ENCODE measurements at places on chromosomes 5 and 9.

GRCh38 chr5:113115956-113116355 lies 139.4 kb downstream of the DCP2 start:
- no peak for DNase-seq

- DNase-seq, result no peak
Observed at GRCh38 chr9:127598839-127599549, 13.1 kb upstream of the STXBP1 start.

GRCh38 chr9:135148386-135148785 lies 60.9 kb downstream of the OLFM1 start:
- DNase-seq, result no peak

DNA sequence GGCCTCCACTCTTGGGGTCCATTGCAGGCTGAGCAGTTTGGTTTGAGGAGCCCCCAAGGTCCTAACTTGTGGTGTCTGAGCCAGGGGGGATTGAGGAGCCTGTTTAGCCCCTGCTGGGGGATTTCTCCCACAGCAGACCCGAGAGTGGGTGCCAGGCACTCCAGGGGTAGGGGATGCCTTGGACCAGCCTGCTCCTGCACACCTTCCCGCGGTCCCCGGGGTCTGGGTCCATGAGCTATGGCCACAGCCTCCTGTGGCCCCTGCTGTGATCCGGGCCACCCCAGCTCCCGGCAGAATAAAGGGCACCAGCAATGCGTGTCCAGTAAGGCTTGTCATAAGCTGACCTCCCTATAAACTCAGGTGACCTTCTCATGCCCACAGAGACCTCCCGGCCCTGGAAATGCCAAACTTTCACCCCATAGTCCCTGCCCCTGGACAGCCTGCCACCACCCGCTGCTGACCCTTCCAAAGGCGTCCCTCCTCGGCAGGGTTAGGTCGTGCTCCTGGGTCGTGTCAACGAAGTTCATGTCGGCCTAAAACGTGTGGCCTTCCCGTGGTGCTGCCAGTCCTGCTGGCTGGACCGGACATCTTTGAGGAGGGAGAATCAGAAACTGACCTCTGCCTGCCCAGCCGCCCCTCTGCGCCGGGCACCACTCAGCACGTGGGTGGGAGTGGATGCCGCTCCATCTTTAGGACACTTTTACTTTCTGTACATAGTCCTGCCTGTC lies 137.6 kb downstream of the MRPL36 start:
- no peak for DNase-seq

DNA sequence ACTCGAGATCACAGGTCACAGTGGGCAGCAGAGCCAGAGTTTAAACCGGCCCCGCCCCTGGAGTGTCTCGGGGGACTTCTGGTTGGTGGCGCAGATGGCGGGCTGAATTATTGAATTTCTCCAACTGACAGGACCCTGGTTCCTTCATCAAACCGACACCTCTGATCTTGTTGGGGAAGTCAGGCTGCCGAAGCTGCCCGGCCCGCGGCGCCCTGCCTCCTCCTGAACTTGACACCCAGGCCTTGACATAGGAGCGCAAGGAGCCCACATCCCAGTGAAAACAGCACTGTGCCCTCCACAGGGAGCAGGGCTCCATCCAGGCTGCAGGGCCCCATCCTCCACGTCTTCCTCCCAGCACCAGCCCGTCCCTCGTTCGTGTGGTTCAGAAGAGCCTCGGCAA lies 105.2 kb downstream of the OLFM1 start:
- DNase-seq, result no peak

DNA sequence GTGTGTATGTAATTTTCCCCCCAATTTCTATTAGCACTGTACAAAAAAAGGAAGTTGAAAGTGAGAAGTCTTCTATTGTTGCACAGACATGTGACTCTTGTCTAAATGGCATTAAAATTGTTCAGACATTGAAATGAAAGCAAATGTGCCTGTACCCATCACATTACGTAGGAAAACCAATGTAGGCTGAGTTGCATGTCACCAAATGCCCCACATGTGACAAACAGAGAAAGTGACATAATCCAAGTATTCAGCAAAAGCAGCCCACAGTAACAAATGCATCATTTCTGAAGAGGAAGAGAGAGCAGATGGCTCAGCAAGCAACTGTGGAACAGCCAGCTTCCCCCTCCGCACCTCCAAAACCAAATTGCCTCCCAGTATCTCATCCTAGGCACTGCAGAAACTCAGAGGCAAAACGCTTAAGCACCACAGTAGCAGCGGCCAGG lies 161.5 kb upstream of the NR4A3 start:
- no peak for DNase-seq

DNA sequence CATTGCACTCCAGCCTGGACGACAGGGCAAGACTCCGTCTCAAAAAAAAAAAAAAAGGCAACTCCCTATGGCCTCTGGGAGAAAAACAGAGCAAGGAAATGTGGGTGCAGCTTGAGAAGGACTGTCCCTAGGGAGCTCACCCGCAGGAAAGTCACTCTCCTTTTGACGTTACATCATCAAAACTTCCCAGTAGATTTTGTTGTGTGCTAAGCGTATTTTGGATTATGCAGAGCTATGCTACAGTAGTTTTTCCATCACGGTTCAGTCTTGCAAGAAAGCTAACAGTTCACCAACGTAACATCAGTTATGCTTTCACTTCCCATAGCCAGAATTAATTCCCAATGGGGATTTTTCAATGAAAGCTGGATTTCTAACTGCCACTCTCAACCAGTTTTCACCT lies 138.8 kb downstream of the HSD17B3 start:
- DNase-seq, result no peak

GRCh38 chr9:16960084-16960483 lies 89.6 kb upstream of the BNC2 start:
- DNase-seq, result peak; percentile 39

DNA sequence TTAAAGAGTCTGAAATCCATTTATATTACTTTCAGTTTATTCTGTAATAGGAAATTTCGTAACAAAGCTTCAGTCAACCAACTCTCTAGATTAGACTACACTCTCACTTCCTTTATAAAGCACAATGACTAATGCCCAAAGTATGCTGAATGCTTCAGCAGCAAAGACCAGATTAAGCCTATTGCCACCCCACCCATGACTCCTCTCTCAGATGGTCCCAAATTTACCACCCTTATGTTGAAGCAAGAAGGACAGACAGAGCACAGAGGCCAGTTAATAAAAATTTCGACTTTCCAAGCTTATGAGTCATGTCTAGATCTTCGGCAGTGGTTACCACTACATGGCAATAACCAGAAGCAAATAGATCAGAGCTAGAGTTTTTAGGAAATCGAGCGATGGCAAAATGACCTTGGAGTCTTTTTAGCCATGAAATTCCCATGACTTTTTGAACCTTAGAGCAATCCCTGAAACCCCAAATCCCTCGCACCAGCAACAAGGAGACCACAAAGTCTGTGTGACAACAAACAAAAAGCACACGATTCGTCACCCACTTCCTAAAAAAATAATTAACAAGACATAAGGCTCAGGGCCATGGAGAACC lies 287.8 kb upstream of the RASA1 start:
- peak; percentile 44 for DNase-seq

- no peak for DNase-seq
Observed at GRCh38 chr5:55360190-55360589, 52.4 kb downstream of the MTREX start.

DNA sequence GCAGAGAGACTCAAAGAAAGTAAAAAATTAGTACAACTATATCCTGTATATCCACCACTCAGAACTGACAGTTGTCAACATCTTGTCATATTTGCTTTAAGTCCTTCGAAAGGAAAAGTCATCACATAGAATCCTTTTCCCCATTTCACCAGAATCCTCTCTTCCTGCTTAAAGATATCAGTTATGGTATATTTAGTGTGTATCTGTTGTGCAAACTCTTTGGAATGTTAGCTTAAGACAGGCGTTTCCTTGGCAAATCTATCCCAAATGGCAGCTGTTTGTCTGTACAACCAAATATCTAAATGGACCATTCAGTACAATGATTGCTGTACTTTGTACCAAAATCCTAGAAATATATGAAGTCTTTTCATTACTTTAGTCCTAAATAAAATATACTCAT lies 98.5 kb downstream of the ITGA1 start:
- DNase-seq, result no peak

DNA sequence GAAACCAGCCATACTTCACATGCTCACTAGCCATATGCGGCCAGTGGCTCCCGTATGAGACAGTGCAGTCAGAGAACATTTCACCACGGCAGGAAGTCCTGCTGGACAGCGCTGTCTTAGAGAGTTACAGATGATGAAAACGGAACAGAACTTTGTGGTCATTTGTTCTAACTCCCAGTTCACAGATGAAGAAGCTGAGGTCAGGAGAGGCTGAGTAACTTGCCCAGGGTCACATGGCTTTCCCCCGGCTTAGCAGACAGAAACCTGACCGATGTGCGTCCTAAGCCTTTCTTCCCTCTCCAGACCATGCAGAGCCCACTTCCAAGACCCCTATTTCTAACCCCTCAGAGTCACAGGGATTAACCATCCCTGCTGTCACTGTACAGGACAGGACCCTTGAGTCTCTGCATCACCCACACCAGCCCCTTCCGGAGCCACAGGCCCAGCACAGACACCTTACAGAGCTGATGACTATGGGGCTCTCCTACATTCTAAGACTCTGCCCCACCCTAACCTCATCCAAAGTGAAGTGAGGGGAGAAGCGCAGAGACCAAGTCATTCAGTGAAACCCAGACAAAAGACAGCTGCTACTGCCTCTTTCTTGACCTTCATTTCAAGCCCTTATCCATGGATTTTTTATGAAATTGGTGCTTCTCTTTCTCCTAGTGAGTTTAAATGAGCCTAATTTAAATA lies 86.9 kb downstream of the PTPN3 start:
- DNase-seq, result no peak

DNA sequence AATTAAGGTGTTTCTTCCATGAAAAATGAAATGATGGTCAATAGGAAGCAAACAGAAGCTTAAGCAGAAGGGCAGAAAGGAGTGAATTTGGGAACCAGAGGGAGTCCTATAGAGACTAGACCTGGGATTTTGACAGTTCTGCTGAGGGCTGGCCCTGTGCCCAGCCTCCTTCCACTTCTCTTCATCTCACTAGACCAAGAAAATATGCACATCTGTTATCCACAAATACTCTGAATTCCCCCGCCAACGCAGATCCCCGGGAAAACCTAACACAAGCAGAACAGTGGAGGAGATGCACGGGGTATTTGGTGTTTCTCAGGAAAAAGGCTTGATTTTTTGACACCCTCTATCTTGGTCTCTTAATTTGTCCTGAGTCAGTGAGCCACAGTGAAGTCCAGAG lies 22.7 kb downstream of the GRIA1 start:
- peak; percentile 57 for DNase-seq

DNA sequence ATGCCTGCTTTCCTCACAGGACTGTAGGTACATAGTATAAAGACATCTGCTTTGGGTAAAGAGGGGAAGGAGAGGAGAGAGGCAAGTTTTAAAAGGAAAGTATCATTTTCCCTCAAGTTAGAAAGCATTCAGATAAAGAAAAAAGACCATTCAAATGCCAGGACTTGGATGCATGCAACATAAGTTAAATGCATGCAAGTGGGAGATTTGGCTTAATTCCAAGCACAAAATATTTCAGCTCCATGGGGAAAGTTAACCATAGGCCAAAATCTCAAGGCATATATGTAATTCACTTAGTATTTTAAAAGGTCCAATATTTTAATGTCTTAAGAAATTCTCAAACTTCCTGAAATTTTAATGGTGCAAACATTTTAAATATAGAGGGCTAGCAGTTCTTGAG lies 36.4 kb downstream of the POU5F2 start:
- DNase-seq, result peak; percentile 21

DNA sequence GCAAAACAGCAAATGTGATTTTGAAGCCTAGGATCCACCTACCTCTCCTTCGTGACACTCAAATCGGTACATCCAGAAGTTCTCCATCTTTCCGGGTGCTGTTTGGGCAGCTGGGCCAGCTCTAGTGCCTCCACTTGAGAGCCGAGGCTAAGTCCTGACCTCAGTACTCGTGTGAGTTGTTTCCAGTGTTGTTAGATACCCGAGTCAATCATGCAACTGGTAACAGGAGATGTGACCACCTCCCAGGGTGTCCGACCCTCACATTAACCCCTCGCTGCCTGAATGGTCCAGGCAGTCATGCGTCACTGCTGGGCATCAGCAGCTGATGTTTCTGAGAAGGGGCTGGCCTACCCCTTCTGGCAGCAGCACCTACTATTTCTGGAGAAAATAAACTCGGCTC lies 170.3 kb downstream of the ENTREP1 start:
- no peak for DNase-seq

GRCh38 chr5:163964671-163965070 lies 459.3 kb downstream of the MAT2B start:
- DNase-seq, result no peak

DNA sequence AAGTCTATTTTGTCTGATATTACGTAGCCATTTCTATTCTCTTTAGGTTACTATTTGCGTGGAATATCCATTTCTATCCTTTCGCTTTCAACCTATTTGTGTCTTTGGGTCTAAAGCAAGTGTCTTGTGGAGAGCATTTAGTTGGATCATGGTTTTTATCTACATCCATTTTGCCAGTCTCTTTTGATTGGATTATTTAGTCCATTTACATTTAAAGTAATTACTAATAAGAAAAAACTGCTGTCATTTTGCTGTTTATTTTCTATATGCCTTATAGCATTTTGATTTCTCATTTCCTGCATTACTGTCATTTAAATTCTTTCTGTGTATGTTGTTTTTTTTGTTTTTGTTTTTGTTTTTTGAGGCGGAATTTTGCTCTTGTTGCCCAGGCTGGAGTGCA lies 26.0 kb upstream of the UBQLN1 start:
- no peak for DNase-seq

DNA sequence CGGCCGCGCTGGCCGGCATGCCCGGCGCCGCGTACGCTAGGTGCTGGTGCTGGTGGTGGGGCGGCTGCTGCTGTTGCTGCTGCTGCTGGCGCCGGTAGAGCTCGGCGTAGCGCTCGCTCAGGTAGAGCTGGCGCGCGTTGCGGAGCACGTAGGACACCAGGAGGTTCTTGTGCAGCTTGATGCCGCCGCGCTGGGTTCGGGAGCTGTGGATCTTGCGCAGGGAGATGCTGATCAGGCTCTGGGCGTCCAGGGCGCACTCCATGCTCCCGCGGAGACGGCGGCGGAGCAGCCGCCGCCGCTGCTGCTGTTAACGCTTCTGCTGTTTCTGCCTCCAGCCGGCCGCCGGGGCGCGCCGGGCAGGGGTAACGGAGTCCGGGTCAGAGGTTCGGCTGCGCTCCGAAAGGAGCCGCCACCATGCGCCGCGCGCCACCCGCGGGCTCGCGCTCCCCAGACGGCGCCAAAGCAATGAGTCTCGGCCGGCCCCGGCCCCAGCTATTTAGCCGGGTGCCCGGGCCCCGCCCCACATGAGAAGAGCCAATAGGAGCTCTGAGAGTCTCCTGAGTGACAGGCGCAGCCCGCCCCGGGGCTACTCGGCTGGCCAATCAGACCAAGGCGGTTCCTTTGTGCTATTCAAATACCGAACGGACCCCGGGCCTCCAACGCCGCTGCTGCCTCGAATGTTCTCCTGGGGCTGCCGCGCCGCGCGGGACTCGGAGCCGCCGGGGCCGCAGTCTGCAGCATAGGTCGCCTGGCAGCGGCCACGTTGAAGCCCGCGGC lies at the start of gene IER5L:
TSS of gene IER5L (minus strand) at position 471 of the 777 bp plus-strand sequence. CDS start at position 262, 209 bp downstream.
- peak; percentile 84 for DNase-seq

- DNase-seq, result no peak
Observed at GRCh38 chr5:55234121-55234700, 803 bp upstream of the CCNO start.

- DNase-seq, result no peak
Observed at GRCh38 chr9:37036776-37037502, 2.9 kb upstream of the PAX5 start.

Data from skeletal muscle cell (primary cell).